Activated gamma-delta T cell (primary cell): ENCODE measurements at places on chromosomes 5 and 9.
A peak's percentile ranks its signal among the peaks of the same experiment; 100 is the strongest.

- DNase-seq = no peak
Measured at GRCh38 chr5:170552621-170553115, 48.8 kb downstream of the KCNIP1 start.

DNA sequence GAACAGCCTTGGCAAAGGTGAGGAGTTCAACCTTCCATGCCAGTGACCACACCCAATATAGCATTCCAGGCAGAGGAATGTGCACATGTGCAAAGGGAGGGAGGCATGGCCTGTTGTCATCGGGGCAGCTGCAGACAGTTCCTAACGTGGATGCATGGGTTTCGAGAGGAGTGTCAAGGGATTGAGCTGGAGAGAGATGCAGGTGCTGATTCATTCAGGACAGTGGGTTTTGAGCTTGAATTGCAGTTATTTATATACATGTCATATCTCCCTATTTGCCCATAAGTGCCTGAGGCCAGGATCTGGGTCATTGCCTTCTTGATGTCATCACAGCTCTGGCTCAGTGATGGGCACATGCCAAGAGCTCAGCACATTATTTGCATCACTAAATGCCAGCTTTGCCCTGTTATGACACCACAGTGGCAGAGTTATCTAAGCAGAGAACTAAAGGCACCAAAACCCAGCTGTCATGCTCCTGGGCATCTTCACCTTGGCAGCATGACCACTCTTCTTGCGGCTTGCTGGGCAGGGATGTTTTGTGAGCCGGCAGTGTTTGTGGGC, 278.0 kb downstream of the NTRK2 start:
- no peak for DNase-seq

DNA sequence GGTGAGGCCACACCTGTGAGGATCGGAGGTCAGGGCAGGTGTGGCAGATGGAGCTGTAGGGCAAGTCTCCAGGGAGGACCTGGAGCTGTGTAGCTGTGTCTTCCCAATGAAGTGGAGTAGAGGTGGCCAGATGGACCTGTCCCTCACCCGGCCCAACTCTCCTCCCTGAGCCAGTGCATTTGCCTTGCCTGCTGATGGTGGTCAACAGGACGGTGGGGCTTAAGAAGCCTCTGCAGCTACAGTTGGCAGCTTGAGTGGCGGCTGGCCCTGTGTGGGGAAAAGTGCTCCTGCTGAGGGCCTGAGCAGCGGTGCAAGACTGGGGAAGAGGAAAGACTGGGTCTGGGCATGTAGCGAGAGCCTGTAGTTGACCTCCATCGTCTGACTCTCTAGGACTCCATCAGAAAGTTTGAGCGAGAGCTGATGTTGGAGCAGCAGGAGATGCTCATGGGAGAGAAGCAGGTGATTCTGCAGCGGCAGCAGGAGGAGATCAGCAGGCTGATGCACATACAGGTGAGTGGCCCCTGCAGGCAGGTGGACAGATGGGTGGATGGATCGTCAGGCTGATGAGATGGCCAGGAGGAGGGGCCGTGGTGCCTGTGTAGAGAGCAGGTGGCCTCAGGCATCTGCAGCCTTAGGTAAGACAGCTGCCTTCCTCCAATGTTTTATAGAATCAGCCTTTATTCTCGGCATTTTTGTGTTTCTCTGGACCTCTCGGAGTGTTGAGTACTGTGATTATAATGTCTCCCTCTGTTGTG, 24.9 kb downstream of the PITX1 start:
- no peak for DNase-seq

DNA sequence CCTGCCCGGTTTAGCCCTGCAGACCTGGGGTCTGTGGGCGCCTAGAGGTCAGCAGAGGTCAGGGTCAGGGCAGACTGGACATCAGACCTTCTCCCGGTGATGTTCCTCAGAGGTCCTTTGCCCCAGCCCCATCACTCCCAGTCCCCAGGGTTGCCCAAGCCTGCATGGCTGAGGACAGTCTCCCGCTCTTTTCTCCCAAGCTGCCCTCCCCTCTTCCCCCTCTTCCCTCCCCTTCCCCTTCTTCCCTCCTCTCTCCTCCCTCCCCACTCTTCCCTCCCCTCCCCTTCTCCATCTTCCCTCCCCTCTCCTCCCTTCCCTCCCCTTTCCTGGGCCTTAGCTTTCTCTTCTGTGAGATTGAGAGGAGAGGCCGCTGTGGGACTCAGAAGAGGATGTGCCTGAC, 10.4 kb downstream of the LHX3 start:
- DNase-seq = no peak

DNA sequence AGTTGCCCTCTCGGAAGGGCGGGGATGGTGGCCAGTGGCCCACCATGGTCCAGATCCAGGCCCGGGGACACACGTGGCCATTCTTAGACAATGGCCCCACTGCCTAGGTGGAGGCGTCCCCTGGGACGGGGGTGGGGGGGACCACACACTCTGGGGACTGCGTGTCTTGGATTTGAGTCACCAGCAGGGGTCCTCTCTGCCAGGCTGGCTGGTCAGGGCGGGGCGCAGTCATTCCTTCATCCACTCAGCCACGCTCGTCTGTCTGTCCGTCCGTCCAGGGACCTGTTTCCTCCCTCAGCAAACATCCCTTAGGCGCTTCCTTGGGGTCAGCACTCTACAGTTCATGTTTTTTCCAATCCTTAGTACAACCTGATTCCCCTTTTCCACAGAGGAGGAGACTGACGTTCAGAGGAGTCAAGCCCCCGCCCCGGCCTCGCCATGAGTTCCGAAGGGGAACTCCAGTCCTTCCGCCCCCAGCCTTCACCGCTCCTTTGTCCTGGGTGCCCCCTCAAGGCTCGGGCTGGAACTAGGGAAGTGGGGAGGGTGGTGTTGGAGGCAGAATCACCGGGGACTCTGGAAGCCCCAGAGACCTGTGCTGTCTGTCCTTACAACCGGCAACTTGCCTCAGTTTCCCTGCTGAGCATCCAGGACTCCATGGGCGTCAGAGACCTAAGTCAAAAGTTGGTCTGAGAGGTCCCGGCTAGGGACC, 276.6 kb upstream of the MVB12B start:
- DNase-seq = no peak

- peak; percentile 69 for DNase-seq
Measured at GRCh38 chr9:114372921-114373448, 14.8 kb downstream of the AKNA start.

DNA sequence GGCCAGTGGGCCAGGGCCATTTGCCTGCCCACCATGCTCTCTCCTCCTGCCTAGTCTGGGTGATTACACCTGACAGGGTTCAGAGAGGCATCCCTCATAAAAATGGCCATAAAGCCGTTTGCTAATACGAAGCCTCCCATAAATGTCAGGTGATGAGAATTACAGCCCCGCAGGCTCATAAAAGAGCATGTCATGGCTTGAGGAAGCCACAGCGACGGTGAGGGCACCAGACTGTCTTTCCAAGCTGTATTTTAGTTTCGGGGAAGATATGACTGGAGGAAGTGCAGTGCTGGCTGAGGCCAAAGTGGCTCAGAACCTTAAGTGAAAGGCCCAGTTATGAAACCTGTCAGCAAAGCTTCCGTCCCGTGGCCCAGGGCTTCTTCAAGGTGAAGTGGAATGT, 18.5 kb upstream of the TCERG1 start:
- DNase-seq = no peak

DNA sequence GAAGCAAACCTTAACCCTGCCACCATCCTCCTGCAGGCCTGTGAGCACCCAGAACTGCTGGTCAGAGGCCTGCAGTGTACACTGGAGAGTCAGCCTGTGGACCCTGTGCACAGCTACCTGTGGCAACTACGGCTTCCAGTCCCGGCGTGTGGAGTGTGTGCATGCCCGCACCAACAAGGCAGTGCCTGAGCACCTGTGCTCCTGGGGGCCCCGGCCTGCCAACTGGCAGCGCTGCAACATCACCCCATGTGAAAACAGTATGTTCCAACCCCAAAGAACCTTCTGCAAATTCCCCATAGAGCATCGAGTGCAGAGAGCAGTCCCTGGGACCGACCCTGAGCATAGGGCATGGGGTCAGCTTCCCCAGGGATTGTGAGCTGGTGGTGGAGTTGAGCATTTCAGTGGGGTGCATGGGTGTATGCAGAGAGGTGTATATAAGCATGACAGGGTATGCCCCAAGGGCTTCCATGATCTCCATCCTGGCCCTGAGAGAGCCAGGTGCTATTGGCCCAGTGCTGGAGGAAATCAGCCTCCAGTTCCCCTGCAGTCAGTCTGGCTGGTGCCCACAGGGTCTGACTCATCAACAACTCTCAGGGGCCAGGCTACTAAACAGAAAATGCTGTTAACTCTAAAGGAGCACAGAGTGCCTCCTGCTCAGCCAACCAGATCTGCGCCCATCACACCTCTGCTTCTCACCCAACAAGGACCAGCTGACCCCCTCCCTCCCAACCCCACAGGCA, 126.2 kb downstream of the SAXO1 start:
- no peak for DNase-seq

- peak; percentile 11 for DNase-seq
Measured at GRCh38 chr5:53479590-53480415, 626 bp upstream of the FST start.

- no peak for DNase-seq
Measured at GRCh38 chr9:133691191-133691590, 47.0 kb downstream of the SARDH start.

DNA sequence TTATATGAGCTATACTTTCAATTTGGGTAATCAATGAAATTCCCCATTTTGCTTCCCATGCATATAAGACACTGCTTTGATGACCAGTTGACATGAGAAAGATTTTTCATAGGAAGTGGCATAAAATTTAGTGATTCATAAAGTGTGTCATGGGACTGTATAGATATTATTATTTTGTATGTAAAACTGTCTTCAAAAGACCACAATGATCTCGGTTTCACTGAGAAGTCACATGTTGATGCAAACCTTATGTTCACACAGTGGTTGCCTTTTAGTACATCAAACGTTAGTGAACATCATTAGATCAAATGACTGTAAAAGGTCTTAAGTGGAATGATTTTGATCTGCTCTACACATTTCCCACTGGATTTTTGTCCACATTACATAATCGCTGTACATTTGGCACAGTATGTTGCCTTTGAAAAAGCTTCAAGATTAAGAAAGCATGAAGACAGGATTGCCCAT, 349.2 kb upstream of the MEF2C start:
- no peak for DNase-seq
